ENCODE measurements at places on chromosomes 16 and 17.

GRCh38 chr16:77276661-77277060 is 77.5 kb downstream of the SYCE1L start:
- DNase-seq: no peak

- peak; percentile 93 for DNase-seq
Observed at GRCh38 chr16:79628501-79628975, 28.0 kb upstream of the MAF start.

DNA sequence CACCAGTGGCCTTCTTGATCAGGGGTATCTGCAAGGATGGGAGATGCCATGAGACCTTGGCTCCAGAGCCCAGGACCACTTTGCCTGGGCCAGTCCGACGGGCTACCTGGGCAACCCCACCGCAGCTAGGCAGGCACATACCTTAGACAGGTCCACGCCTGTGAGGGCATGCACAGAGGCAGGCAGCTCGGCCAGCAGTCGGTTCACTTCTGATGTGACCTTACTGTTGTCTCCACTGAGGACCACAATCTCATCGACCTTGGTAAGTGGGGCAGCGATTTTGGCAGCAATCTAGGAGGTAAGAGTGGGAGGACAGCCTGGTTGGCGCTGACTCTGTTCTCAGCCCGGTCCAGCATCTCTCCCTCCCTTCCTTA is 17.0 kb downstream of the FLOT2 start:
- no peak for DNase-seq

DNA sequence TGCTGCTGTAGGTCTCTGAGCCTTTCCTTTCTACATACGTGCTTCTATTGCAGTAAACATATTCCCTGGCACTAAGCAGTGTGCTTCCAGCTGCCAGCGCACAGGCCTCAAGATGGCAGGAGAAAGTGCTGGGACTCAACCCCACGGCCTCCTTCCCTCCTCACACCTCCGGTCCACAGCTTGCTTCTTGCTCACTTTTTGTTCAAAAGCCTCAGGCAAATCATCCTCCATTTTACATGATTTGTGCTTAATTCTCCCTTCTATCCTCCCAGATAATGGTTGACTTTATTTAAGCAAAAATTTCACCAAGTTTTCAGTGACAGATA is 5.4 kb downstream of the CDK5R1 start:
- DNase-seq: no peak

- DNase-seq: no peak
Observed at GRCh38 chr16:66913081-66913480, 5.6 kb downstream of the CDH16 start.

GRCh38 chr16:16090238-16090637 is 133.1 kb downstream of the ABCC6 start:
- DNase-seq: no peak

- no peak for DNase-seq
Observed at GRCh38 chr17:2459917-2460271, 51.8 kb downstream of the METTL16 start.

DNA sequence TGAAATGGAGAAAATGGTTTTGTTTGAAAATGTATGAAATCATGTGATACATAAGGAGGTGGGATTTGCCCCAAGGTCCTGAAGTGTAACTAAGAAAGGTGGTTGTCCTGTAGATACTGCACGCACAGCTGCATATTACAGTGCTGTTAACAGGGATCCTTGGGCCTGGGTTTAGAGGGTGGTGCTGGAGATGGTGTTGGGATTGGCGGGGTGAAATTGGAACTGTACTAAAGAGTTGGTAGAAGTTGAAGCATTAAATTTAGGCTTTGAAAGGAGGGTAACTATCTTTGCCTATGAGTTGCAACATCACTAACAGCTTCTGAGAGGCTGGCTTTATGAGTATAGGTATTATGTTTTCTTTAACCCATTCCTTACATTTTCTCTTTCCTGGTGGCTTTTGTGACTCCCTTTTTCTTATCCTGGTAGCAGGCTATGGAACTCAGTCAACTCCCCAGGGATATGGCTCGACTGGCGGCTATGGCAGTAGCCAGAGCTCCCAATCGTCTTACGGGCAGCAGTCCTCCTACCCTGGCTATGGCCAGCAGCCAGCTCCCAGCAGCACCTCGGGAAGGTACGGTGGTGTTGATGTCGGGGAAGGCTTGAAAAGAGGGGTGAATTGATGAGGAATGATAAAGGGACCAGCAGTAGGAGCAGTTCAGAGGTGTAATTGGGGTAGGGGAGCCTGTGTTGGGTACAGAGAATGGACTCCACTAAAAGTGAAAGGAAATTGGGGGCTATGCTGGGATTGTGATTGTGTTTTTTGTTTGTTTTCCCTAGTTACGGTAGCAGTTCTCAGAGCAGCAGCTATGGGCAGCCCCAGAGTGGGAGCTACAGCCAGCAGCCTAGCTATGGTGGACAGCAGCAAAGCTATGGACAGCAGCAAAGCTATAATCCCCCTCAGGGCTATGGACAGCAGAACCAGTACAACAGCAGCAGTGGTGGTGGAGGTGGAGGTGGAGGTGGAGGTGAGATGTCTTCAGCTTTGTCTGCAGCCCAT is 3.8 kb downstream of the FUS start:
- DNase-seq: no peak

DNA sequence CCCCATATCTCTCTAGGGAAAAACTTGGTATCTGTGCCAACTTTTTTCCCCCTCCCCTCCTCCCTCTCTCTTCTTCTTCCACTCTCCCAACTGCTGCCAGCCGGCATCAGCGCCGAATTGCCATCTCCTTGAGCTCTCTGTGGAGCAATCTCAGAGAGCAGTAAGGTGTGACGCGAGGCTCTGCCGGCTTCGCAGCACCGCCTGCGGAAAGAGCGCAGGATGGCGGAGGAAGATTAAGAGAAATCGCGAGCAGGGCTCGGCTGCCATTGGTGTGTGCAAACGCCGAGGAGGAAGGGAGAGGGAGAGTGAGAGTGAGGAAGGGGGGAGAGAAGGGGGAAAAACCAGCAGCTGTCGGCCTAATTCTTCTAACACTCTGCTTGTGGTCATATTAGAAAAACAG is 44.2 kb downstream of the NEUROD2 start:
- no peak for DNase-seq

DNA sequence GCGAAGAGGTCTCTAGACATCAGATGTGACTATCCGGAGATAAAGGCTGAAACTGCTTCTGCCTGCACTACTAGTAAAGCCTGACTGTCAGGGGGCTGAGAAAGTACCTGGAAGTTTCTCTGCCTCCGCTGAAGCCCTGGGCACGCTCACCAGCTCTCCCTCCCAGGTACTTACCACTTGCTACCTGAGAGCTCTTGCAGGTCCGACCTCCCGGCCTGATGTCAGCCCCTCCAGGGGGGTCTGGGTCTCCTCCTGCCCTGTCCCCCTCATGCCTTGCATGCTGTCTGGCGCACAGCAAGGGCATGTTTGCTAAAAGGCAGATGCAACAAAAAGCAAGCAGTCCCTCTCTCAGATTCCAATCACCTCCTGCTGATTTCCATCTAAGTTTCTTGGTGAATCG is 17.4 kb downstream of the ZDHHC7 start:
- DNase-seq: no peak

DNA sequence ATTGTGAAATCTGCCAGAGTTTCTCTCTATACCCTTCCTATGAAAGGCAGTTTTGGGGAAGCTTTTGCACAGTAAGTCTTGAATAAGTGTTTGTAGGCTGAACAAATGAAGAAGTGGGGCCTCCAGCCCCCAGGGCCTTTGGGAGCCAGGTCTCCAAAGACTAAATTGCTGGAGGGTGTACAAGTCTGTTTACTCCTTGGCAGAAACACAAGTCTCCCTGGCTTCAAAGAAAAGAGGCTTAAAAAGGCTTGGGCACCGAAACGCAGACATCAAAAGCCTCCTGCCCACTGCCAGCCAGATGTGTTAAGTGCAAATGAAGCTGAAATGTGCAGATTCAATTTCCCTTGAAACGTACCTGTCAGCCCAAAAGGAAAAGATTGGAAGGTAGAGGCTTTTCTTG is 146.3 kb downstream of the TMEM132E start:
- DNase-seq: no peak

GRCh38 chr16:14436401-14436955 is 193.6 kb downstream of the PARN start:
- DNase-seq: no peak

DNA sequence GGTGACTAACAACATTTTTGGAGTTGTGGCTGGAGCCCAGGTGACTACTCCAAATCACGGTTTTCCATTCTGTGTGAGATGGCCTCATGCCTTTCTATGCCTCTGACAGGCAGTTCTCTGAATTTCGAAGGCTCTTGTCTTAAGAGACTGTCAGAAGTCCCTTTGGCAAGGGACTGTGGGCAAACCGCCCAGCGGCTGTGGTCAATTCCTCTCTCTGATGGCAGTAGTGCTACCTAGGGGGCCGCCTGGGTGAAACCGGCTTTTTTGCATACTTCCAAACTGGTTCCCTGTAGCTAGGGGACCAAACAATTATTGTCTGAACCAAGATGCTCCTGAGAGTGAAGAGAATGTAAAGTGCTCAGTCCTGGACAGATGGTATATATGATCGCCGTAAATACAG is 86.3 kb downstream of the SDR42E1 start:
- no peak for DNase-seq

GRCh38 chr16:46923513-46924295 is 39.5 kb downstream of the GPT2 start:
- DNase-seq: no peak

DNA sequence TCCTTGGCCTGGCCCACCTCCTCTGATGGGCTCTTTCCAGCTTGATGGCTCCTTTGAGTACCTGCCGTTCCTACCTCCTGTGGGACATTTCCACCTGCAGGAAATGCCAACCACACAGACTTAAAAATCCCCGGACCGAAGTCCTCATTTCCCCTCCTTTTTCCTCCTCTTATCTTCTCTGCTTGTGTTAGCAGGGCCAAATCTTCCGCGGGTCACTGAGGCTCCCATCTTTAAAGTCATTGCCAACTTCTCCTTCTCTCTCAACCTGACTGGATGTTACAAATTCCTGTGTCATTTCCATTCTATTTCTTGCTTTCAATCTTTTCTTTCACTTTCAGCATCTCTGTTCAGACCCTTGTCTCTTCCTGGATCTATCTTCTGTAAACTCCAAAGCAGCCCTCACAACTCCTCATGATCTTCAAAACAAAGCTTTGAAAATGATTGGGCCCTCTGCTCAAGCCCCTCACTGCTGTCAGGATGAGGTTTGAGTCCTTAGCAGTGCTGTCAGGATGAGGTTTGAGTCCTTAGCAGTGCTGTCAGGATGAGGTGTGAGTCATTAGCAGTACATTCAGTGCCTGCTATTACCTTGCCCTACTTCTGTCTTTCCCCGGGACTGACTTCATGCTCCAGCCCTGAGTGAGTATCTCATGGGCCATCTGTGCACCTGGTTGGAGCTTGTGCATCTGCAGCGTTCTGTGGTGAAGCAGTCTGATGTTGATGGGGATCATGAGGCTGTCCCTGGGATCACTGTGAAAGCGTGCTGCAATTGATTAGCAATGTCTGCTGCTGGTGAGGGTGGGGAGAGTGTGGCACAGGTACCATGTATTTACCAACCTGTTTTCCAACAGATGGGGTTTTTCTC is 100.1 kb downstream of the IRF8 start:
- no peak for DNase-seq

- no peak for DNase-seq
Observed at GRCh38 chr17:394718-395095, 42.1 kb upstream of the RPH3AL start.

- peak; percentile 39 for DNase-seq
Observed at GRCh38 chr17:69448431-69449102, 34.1 kb downstream of the MAP2K6 start.

GRCh38 chr16:67964477-67965131 is 3.8 kb downstream of the SLC12A4 start:
- no peak for DNase-seq

- DNase-seq: no peak
Observed at GRCh38 chr17:21676281-21677111, 15.8 kb upstream of the KCNJ18 start.

GRCh38 chr17:67443931-67444595 is 67.0 kb downstream of the PITPNC1 start:
- DNase-seq: peak; percentile 49

DNA sequence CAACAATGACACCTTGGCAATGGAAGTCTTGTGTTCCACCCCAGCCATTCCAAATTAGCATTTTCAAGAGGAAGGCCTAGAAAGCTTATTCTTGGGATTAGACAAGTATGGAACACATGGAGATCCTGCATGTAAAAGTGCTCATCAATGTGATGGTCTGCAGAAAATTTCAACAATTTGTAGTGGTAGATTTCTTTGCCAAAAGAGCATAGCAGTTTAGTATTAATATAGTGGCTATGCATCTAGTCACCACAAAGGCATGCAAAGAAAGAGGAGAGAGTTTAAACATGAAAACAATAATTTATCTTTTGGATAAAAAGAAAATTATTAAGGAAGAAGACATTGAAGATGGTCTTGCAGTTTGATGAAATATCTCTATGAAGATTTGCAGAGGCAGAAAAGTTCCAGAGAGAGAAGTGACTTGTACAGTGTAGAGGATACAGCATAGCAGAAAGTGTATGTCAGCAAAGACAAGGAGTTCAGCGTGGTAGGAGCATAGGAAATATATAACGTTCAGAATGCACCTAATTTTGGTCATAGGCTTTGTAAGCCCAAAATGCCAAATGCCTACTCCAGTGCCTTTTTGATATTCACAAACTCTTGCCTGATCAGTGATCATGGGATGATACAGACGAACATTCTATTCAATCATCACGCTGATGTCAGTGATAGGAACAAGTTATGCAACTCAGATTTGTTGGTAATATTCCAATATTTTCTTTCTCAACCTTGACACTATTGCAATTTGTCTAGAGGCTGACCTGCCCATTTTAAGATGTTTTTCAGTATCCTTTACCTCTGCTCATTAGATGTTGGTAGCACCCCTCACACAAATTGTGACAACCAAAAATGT is 727.9 kb upstream of the SOX9 start:
- DNase-seq: peak; percentile 36

GRCh38 chr17:77491921-77492445 is 351.2 kb downstream of the SEC14L1 start:
- DNase-seq: no peak

GRCh38 chr17:72952220-72952619 is 140.3 kb downstream of the SLC39A11 start:
- DNase-seq: no peak

DNA sequence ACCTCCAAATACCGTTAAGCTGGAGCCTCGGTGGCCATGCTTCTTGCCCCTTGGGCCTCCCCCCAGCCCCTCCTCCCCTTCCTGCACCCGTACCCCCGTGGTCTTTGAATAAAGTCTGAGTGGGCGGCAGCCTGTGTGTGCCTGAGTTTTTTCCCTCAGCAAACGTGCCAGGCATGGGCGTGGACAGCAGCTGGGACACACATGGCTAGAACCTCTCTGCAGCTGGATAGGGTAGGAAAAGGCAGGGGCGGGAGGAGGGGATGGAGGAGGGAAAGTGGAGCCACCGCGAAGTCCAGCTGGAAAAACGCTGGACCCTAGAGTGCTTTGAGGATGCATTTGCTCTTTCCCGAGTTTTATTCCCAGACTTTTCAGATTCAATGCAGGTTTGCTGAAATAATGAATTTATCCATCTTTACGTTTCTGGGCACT is 928 bp downstream of the HBA1 start:
- DNase-seq: no peak

- DNase-seq: no peak
Observed at GRCh38 chr17:27577121-27577761, 53.7 kb upstream of the LGALS9 start.
